ENCODE measurements at places on chromosomes 7 and 10. TPM values are rescaled to one million over a fixed set of nuclear protein-coding genes. Genes with fewer than 3 reads are reported as not detected.
A peak's percentile ranks its signal among the peaks of the same experiment; 100 is the strongest.

GRCh38 chr7:767941-768731 lies 41.1 kb upstream of the PRKAR1B start:
- peaks cover 38% of the 10 kb centered on the region for H3K36me3 ChIP-seq
- H3K4me1 ChIP-seq = peaks cover 29% of the 10 kb centered on the region
- H3K27ac ChIP-seq = peak overlapping the region; percentile 64
- H3K4me3 ChIP-seq = no peak overlapping the region
- DNase-seq = peak; percentile 68

DNA sequence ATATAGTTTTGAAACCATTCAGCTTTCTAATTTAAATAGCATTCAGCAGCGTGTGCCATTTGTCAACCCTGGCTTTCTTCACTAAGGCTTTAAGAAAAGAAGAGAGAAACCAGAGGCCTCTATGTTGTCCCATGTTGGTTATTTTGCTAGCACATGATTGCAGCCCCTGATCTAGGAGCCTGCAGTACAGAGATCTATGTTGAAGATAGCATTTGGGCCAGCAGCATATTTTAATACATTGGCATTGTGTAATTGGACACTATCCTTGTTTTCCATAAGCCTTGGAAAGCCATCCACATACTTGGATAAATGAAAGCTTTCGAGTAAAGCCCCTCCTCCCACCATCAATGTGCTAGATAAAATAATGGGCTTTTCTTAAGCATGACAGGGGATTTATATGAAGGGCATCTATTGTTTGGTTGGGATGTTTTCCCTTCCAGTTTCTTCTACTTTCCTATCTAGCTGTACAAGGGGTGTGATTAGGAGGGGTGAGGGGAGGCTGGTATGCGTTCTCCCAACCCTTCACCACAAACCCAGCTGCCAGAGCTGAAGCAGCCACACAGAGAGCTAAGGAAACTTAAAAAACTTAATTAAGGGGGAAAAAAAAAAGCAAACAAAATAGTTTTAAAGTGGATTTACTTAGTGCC lies 23.1 kb upstream of the SDHAF3 start:
- no peak for DNase-seq
- H3K27ac ChIP-seq = no peak overlapping the region
- H3K4me1 ChIP-seq = no peaks in the 10 kb centered on the region
- no peaks in the 10 kb centered on the region for H3K36me3 ChIP-seq
- no peak overlapping the region for H3K4me3 ChIP-seq
- H3K27me3 ChIP-seq = no peaks in the 10 kb centered on the region

- no peak overlapping the region for H3K27ac ChIP-seq
- H3K27me3 ChIP-seq = no peaks in the 10 kb centered on the region
- H3K4me1 ChIP-seq = peaks cover 48% of the 10 kb centered on the region
- H3K4me3 ChIP-seq = no peak overlapping the region
Measured at GRCh38 chr7:131546126-131546525, 10.3 kb downstream of the PODXL start.

DNA sequence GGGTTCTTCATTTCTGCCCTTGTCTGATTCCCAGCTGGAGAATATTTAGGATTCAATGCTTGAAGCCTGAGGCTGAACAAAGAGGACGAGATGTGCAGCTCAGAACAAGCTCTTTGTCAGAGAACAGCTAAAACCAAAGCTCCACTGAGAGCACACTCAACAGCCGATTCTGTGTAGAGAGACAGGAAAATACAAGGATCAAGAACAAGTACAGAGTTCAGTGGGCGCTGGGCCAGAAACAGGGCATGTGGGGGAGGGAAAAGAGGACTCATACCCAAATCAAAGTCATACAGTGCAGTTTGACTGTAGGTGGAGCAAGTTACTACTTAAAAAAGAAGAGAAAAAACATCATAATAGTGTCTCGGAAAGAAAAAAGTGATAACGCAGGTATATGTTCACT lies at the start of gene AGMO:
Gene AGMO (minus strand): TSS at position 181 of the 400 bp plus-strand sequence.
- DNase-seq = peak; percentile 69
- H3K4me3 ChIP-seq = no peak within 1 kb of the TSS
- H3K4me1 ChIP-seq = no peaks in the 10 kb centered on the region

DNA sequence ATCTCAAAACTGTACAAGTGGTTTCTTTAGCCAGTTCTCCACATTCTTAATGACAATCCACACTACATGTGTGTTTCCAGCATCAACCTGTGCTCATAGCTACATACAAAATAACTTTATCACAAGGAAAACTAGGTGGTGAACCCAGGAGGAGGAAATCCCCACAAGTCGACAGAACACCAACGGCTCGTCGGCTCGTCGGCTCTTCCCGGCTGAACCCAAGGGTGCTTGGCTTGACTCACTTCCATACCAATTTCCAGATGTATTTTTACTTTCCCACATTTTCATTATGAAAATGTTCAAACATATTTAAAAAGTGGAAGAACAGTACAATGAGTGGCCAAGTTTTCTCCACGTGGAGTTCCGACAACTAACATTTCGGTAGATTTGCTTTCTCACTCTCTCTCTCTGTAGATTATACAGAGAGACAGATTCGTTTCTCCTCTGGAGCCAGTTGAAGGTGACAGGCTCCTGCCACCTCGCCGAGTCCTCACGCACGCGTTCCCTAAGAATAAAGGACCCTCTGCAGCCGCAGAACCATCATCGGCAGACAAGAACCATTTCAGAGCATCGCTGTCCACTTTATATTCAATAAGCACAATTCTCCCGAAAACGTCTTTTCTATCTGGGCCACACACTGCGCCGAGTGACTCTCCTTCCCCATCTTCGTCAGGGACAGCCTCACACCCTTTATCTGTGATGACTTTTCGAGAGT lies 53.3 kb downstream of the DIP2C start:
- H3K27ac ChIP-seq = no peak overlapping the region
- DNase-seq = no peak
- no peaks in the 10 kb centered on the region for H3K36me3 ChIP-seq
- H3K4me3 ChIP-seq = no peak overlapping the region
- H3K27me3 ChIP-seq = no peaks in the 10 kb centered on the region

DNA sequence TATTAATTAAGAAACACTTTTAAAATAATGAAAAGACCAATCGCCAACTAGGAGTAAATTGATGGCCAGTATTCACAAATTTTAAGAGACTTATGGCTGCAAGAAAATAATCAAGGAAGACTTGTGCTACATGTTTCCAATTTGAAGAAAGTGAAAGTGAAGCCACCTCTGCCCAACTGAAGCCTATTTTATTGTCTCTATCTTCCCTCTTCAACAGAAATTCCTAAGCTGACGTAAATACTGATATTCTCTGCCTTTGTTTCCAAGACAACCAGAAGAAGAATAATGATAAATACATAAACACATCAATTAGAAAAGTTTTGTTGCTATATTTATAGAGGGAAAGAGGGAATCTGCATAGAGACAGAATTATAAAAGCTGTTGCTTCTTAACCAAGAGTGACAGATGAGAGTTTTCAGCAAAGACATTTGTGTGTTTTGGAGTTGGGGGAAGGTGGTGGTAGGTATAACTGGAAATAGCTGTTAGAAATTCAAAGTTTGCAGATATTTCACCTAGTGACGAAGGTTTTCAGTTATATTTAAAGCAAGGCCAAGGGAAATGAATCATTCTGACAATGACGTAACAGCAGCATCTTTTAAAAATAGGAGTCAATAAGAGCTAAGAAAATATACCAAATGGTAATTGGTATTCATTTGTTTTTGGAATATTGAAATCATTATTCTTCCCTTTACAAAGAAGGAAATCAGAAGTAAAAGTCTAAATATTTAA lies 576.6 kb upstream of the SORCS1 start:
- DNase-seq = no peak
- no peak overlapping the region for H3K4me3 ChIP-seq
- no peaks in the 10 kb centered on the region for H3K36me3 ChIP-seq

DNA sequence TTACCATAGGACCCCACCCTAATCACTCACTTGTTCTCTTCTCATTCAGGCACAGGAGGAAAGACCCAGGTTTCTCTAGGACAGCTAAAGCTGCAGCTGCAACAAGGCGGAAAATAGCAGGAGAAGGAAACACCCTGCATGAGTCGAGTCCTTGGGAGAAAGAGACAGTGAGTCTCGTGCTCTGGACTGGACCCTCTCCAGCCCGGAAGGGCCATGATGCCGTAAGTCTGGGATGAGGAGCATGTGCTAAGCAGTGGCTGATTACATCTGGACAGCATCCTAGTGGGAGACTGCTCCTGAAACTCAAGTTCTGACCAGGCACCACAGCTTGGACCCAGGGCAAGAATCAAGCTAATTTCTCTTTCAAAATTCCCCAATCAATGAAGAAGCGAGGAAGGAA lies 39.4 kb downstream of the FBXW4 start:
- H3K27me3 ChIP-seq = no peaks in the 10 kb centered on the region
- no peak overlapping the region for H3K27ac ChIP-seq
- no peaks in the 10 kb centered on the region for H3K4me1 ChIP-seq
- H3K36me3 ChIP-seq = peaks cover 48% of the 10 kb centered on the region
- no peak for DNase-seq
- H3K4me3 ChIP-seq = no peak overlapping the region

DNA sequence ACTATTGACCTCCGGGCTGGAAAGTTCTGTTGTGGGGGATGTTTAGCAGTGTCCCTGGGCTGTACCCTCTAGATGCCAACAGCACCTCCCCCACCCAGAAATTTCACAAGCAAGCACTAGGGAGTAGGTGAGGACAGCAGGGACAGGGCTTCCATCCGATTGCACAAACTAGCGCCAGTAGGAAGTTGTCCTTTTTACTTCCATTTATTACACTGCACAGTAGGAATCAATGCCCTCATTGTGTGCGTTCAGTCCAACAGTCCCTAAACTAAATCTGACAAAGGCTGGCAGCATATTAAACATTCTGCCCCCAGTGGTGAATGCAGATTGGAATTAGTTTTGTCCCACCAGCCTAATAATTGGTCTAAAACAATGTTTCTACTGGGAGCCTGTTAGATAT lies 6.4 kb upstream of the SOSTDC1 start:
- no peaks in the 10 kb centered on the region for H3K4me1 ChIP-seq
- H3K4me3 ChIP-seq = no peak overlapping the region
- DNase-seq = no peak

GRCh38 chr10:71805776-71806703 lies 32.7 kb upstream of the VSIR start:
- no peak for DNase-seq
- H3K36me3 ChIP-seq = no peaks in the 10 kb centered on the region
- no peaks in the 10 kb centered on the region for H3K4me1 ChIP-seq
- no peak overlapping the region for H3K27ac ChIP-seq

Gene HOXA9
- not detected for total RNA-seq

Gene MYO1G
- 0.78 TPM for total RNA-seq

Gene KCND2
- 0.11 TPM for total RNA-seq

Gene HOXA4
- 1.2 TPM for total RNA-seq

Gene ELFN1
- 15.3 TPM for total RNA-seq

Gene KCNIP2
- 192 TPM for total RNA-seq

Gene CYP26A1
- not detected for total RNA-seq

Gene GLI3
- total RNA-seq = 1.5 TPM

Gene TMEM213
- not detected for total RNA-seq

Data from right atrium auricular region (tissue), 2 donors.